ENCODE measurements at places on chromosomes 12 and 14.

DNA sequence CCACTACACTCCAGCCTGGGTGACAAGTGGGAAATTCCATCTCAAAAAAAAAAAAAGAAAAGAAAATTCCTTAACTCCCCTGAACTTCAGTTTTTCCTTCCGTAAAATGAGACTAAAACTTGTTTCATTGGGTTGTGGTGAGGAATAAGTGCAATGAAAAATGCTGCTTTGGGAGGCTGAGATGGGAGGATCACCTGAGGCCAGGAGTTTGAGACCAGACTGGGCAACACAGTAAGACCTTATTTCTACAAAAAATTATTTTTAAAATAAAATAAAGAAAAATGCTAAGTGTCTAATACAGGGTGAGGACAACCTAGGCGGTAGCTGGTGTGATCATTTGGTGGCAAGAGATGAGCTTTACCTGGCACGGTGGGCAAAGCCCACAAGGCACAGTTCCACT is 6.9 kb downstream of the SMAGP start:
- no peak for DNase-seq

GRCh38 chr14:61870163-61870562 is 107.9 kb downstream of the SNAPC1 start:
- DNase-seq: no peak

DNA sequence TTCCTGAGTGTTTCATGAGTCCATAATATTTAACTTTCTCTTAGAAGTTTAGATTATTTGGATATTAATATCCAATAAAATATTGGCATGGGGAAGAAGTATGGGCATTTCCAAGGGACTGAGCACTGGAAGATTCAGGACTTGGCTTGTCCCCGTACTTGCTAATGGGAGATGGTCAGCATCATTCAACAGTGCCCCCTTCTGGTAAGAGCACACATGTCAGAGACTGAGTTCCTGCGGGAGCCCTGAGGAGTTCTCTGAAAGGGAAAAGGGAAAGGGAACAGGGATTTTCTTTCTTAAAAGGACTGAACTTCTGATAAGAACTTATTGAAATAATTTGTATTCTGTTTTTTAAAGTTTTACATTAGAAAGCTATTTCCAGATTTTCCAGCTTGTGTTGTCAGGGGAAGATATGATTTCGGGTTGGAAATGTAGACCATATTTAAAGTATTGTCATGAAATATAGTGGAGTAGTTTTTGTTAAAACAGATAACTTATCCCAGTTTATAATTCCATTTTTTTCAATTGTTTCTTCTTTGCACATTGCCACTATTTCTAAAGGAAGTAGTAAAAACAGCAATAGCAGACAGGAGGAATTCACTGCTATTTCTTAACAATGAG is 59.8 kb upstream of the C12orf71 start:
- DNase-seq: peak; percentile 55

GRCh38 chr12:105559310-105559709 is 228.8 kb downstream of the C12orf75 start:
- no peak for DNase-seq

DNA sequence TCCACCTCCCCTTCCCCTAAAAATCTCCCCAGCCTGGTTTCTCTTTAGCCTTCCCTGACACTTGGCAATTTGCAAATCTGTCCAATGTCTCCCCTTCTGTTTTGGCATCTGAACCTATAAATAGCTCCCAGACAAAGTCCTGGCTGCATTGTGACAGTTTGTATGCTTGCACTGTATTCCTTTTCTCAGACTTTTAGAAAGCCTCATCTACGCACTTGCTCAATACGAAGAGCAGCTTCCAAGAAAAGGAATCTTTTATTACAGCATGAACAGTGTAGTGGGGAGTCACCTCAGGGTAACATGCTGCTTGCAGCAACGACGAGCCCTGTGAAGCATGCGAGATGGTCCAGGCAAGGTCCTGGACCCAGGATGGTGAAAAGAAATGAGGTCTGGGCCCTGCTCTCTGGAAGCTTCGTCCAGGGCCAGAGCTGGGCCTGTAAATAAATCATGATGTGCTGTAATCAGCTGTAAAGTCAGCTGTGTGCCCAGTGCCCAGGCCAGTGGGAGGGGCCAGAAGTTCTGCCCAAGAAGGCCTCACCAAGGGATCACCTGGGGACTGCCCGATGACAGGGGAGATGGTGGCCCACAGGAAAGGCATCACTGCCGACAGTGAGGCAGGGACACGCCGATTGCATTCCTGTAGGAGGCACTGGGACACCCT is 88.3 kb downstream of the RIN3 start:
- DNase-seq: no peak

DNA sequence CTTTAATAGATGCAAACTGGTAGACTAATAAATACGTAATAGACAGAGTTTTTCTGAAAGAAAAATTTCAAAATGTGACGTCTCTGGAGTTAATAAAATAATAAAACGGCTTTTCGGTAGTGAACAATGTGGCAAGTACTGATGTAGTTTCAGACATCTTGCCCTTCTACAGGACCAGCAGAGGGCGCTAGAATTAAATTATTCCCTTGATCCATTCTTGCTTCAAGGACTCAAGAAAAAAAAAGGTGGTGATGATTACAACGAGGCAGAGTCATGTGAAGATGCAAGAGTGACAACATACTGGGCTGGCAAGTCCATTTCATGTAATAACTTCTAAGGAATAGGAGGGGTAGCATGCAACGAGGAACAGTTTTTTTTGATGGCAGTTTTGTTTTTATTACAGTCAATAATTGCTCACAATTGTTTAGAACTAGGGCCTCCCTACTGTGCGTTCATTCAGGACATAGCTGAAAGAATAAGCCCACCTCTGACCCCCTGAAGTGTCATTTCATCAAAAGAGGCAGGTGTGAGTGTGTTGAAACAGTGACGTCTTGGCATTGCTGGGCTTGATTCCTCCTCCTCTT is 101.0 kb upstream of the GZMB start:
- DNase-seq: no peak

DNA sequence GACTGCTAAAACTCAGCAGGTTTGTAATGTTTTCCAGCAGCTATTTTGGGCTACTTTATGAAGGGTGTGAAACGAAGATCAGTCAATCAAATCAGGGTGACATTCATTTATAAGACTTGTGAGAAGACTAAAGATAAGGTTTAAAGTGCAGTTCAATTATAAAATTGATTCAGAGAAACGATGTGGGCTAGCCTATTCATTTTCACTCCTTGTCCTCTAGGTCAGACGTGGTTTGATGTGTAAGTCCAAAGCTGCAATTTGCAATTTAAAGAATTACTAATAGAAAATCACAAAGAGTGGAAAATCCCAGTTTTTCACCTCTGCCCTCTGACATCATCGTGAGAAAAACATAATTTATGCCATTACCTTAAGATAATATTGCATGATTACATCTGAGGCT is 243.5 kb upstream of the NOVA1 start:
- no peak for DNase-seq

DNA sequence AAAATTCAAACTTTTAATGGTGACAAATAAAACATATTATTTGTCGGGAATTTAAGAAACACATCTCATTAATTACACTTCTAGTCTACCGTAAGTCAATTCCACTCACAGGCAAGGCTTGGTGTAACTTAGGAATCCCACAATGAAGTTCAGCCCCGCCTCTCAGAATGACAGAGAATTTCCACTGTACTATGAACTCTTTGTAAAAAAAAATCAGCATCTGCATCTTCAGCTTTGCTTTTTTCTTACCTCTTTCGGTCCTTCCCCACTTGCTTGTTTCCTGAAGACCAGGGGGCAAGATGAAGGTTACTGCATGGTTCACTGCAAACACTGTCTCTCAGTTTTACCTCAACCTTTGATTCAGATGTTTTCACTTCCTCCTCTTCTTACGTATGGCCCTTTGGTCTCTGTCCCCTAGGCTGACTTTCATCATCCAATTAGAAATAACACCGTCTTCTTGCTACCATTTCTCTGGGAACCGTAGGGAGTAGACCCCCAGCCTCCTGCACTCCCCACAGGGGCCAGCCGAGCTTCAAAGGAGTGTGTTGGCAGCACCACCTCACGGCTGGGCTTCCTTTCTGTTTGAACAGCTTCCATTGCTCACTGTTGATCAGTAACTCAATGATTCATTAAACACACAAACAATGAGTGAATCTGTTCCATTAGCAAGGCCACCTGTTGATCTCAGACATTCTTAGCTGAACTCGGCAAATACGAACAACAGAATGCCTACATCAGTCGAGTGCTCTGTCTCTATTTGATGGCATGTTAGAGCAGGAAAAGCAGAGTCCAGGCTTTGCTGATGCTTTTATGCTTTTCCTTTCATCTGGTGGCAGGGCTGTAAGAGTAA is 343.0 kb downstream of the BMP4 start:
- no peak for DNase-seq

GRCh38 chr14:71551291-71551950 is 380.8 kb upstream of the RGS6 start:
- no peak for DNase-seq

- no peak for DNase-seq
Measured at GRCh38 chr12:26017484-26018211, 59.2 kb downstream of the RASSF8 start.

All from GF-D8 (cell line).